Foreskin fibroblast (primary cell): ENCODE measurements at places on chromosomes 11 and 22.

GRCh38 chr11:83609191-83609590 is 323.0 kb upstream of the CCDC90B start:
- DNase-seq, result no peak

DNA sequence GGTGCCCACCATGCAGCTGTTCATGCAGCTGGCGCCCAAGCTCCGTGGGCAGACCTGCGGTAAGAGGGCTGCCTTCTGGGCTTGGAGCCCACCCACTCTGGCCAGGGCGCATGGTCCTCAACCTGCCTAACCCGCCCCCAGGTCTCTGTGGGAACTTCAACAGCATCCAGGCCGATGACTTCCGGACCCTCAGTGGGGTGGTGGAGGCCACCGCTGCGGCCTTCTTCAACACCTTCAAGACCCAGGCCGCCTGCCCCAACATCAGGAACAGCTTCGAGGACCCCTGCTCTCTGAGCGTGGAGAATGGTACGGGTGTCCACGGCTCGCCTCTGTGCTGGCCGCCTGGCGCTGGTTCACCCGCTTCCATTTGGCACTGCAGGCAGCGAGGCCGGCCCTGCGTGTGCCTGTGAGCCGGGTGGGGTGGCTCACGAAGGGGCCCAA is 11.0 kb downstream of the MUC5AC start:
- DNase-seq, result no peak

DNA sequence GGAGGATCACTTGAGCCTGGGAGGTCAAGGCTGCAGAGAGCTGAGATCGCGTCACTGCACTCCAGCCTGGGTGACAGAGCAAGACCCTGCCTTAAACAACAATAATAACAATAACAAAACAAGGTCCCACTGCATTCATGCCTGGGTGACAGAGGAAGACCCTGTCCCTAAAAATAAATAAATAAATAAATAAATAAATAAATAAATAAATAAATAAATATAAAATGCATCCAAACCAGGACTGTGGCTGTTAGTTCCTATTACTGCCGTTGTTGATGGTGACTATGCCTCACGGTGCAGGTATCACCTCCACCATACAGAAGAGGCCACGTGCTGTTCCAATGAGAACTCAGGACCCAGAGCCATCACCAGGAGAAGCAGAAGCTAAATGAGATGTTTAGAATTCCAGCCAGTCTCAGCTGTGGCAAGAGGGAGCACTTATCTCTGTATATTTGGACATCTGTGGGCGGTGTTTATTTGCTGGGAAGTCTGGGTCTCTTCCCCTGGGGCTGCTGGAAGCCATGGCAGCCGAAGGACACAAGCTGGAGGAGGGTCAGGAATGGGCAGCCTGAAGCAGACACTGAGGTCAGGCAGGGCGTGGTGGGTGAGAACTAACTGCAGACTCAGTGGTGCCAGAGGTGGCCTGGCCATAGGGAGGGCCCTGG is 21.6 kb downstream of the C11orf86 start:
- DNase-seq, result peak; percentile 23

DNA sequence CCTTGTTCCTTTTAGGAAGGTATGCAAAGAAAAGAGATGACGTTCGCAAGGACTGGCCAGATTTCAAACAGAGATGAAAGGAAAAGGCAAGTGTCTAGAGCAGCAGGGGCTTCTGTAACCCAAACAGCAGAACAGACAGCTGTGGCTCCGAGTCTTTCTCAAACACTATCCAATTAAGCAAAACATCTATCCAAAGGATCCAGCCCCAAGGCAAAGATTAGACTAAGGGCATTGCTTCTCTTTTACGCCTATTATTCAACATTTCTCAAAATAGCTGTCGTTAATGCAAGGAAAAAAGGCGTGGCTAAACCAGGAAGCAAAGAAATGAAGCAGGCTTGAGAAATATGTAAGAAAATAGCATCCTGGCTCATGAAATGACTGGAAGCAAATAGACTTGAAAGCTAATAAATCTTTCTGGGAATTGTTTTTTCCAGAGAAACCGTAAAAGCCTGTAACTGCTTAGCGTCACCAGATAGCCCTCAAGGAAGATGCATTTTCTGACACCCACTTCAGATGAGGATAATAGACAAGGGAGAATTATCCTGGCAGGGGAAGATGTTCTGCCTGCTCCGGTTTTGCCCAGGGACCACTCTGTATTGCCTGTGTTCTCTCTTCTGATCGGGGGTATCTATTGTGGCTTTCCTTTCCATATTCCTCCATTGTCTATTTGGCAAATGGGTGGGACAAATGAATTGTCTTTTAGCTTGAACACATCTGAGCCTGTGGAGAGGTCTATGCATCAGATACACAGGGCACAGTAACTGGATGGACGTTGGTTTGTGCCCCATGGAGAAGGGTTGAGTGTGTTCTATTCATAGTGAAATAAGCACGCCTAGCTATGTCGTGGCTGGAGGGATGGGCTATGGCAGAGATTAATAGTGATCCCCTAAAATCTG is 20.2 kb downstream of the C11orf96 start:
- no peak for DNase-seq

GRCh38 chr11:23875176-23875850 is 621.5 kb upstream of the LUZP2 start:
- no peak for DNase-seq

DNA sequence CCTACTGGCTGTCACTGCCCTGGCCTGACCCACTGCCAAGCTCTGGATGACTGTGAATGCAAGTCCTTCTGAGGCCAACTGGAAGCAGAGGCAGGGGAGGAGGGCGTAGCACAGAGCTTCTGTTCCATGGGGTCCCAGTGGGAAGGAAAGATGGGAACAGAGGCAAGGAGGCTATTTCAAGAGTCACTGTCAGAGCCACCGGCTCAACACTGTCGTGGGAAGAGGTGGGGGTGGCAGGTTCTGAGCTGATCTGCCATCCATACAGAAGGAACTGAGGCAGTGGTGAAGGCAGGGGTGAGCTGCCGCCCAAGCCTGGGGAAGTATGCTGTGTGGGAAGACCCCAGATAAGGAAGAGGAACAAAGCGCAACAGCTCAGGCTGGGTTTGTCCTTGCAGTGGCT is 54.7 kb downstream of the SGSM3 start:
- DNase-seq, result no peak

DNA sequence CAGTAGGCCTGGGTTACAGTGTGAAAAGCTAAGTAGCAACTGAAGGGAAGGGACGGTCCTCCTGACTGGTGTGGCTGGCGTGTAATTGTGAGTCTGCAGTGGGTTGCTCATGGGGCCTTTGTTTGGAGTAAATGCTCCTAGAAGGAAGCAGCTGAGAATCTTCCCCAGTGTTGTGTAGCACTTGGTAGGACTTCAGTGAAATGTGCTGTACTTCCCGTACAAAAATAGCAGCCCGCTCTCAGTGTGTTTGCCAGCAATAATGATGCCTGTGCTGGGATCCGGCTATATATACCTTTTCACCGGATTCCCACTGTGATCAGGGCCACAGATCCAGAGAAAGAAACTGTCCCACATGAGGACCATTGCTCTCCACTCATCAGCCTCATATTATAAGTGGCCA is 175.7 kb upstream of the NTM start:
- no peak for DNase-seq

GRCh38 chr11:44835938-44836337 is 109.2 kb downstream of the TSPAN18 start:
- DNase-seq, result no peak

- no peak for DNase-seq
Observed at GRCh38 chr11:30046578-30046945, 29.7 kb upstream of the KCNA4 start.
